ENCODE measurements at places on chromosomes 3 and 15. TPM values are rescaled to one million over a fixed set of nuclear protein-coding genes. Genes with fewer than 3 reads are reported as not detected.

- DNase-seq = no peak
These were observed 572.0 kb upstream of the NR2F2 start for GRCh38 chr15:95758451-95758850.

DNA sequence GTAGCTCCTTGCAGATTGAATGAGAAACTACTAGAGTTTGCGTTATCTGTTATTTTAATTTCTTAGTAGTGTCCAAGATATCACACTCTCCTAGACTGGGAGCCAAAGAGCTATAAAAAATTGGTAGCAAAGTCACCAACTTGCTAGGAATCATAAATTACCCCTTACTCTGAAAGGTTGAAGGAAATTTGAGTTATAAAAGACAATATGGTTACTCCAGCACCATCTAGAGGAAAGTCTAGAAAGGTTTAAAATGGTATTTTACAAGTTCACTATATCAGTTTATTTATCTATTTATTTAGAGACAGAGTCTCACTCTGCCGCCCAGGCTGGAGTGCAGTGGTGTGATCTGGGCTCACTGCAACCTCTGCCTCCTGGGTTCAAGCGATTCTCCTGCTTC lies 121.6 kb downstream of the RBPMS2 start:
- no peak for DNase-seq

- DNase-seq = no peak
These were observed 361.1 kb upstream of the CDIN1 start for GRCh38 chr15:36218322-36218721.

DNA sequence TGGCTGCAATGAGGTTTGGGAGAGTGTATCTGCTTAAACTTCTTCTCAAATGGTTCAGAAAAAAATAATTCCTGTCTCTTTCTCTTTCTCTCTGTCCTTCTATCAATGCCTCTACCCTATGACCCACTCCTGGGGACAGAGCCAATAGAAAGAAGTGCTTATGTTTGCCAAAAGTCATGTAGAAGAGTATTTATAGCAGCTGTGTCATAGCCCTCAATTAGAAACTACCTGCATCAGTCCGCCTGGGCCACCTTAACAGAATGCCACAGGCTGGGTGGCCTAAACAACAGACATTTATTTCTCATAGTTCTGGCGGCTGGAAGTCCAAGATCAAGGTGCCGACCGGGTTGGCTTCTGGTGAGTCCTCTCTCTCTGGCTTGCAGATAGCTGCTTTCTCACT lies 92.5 kb downstream of the HMG20A start:
- DNase-seq = no peak

- DNase-seq = no peak
These were observed 76.4 kb downstream of the UBR1 start for GRCh38 chr15:43029476-43029875.

DNA sequence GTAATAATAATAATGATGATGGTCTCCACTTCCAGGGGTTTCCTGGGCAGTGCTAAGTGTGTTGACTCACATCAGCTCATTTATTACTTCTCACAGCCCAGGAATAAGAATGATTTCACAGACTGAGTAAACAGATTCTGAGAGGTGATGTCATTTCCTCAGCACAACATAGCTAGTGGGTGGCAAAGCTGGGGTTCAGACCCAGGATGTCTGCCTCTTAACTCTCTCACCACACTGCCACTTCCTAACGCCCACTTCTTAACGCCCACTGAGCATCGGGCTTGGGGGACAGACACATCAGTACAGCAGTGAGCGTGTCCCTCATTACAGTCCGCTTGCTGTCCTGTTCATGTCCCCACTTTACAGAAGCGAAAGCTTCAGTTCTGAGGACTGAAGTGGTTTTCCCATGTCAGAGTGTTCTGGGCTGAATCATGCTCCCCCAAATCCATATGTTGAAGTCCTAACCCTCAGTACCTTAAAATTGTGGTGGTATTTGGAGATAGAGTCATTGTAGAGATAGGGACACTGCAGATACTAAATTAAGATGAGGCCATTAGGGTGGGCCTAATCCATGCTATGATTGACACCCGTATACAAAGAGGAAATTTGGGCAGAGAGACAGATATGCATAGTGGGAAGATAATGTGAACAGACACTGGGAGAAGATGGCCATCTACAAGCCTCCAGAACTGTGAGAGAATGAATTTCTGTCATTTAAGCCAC lies 68.0 kb downstream of the ATP2B2 start:
- no peak for DNase-seq

Gene ZNF385D
- 46.2 TPM for total RNA-seq

Gene MYD88
- 8.0 TPM for total RNA-seq

Gene DAZL
- not detected for total RNA-seq

Gene TRIM42
- total RNA-seq = not detected

Gene VPS8
- 200 TPM for total RNA-seq

All from urinary bladder (tissue), 4 donors.